ENCODE measurements at places on chromosomes 4 and X. TPM values are rescaled to one million over a fixed set of nuclear protein-coding genes. Genes with fewer than 3 reads are reported as not detected.

The ARHGAP36 gene
- not detected for total RNA-seq

The PPP4R3C gene
- not detected for total RNA-seq

The SYTL5 gene
- 1.7 TPM for total RNA-seq

The PSAPL1 gene
- not detected for total RNA-seq

The FGF13 gene
- 0.69 TPM for total RNA-seq

The GABRG1 gene
- not detected for total RNA-seq

The SLC2A9 gene
- total RNA-seq, result 2.1 TPM

The XPNPEP2 gene
- total RNA-seq, result not detected
